Islet precursor cell (in vitro differentiated cells): ENCODE measurements at places on chromosomes 2 and 18.
A peak's percentile ranks its signal among the peaks of the same experiment; 100 is the strongest.

DNA sequence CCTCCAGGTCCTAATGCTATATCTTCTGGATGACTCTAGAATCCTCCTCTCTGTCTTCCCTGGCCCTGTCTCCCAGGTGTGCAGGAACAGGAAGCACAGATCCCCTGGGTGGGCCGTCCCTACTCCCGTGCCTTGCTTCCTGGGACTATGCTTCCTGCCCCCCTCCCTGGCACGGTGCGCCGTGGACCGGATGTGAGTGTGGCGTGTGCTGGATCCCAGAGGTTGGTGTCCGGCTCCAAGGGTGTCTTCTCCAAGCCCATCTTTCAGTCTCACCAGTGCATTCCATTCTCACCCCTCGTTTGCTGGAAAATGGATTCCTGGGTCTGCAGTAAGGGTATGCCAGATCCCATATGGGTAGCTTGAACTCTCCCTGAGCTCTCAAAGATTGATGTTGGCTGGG is 144.4 kb upstream of the TWIST2 start:
- no peak for DNase-seq

GRCh38 chr18:42445359-42445758 is 490.3 kb downstream of the PIK3C3 start:
- no peak for DNase-seq

GRCh38 chr2:151826737-151827157 is 1.5 kb downstream of the ARL5A start:
- no peak for DNase-seq

- DNase-seq, result peak; percentile 96
Observed at GRCh38 chr2:172427256-172427989, at the start of gene ITGA6. Gene ITGA6 (plus strand): TSS chr2:172427586.

GRCh38 chr2:167342769-167343168 is 454.5 kb downstream of the XIRP2 start:
- no peak for DNase-seq

DNA sequence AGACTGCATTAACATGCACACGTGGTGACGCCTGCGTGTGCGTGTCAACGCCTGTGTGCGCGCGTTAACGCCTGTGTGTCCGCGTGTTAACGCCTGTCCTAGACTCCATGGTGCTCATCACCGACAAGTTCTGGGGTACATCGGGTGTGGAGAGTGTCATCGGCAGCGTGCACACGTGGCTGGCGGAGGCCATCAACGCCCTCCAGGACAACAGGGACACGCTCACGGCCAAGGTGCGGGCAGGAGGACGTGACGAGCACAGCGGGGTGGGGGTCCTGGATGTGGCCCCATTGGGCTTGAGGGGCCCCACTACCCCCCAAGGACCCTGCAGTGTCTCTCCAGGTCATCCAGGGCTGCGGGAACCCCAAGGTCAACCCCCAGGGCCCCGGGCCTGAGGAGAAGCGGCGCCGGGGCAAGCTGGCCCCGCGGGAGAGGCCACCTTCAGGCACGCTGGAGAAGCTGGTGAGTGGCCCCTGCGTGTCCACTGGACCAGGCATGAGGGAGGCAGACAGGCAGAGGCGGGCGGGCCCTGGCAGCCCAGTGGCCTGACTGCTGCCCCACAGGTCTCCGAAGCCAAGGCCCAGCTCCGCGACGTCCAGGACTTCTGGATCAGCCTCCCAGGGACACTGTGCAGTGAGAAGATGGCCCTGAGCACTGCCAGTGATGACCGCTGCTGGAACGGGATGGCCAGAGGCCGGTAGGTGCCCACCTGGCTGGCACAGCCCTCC is 29.2 kb downstream of the GPC1 start:
- peak; percentile 47 for DNase-seq

GRCh38 chr2:235663875-235664274 is 170.0 kb downstream of the AGAP1 start:
- no peak for DNase-seq

GRCh38 chr2:169095621-169096105 is 26.3 kb downstream of the DHRS9 start:
- peak; percentile 92 for DNase-seq

DNA sequence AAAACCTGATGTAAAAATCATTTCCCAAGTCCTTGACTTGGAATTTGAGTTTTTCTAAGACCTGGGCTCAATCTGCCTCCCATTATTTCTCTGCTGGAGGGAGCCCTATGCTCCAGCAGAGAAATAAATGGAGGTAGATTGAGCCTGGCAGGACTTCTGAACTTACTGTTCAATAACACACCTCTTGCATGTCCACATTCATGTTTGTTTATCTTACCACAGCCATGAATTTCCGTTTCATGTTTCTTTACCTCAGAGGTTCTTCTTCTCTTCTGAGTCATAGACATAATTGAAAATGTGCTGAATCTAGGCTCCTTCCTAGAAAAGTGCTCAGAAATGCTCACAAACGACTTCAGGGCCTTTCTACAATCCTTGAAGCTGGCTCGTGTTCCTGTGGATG is 170.8 kb downstream of the PMAIP1 start:
- DNase-seq, result no peak

- DNase-seq, result no peak
Observed at GRCh38 chr2:200862532-200863000, 1.9 kb downstream of the CLK1 start.

DNA sequence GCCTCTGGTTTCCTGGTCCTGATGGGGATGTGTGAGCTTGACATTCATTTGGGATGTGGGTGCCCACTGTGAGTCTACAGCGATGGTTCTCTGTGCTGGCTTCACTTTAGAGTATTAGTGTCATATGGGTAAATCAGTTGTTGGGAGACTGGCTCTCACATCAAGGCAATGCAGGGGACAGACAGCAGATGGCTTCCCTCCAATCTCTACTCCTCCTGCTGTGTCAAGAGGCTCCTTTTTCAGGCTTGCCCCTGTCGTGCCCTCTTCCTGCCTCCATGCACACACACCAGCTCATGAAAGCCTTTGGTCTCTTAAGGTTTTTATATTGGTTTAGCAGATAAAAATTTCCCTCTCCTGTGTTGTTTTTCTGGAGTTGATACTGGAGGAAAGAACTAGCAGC is 315.6 kb downstream of the RDH14 start:
- DNase-seq, result no peak

DNA sequence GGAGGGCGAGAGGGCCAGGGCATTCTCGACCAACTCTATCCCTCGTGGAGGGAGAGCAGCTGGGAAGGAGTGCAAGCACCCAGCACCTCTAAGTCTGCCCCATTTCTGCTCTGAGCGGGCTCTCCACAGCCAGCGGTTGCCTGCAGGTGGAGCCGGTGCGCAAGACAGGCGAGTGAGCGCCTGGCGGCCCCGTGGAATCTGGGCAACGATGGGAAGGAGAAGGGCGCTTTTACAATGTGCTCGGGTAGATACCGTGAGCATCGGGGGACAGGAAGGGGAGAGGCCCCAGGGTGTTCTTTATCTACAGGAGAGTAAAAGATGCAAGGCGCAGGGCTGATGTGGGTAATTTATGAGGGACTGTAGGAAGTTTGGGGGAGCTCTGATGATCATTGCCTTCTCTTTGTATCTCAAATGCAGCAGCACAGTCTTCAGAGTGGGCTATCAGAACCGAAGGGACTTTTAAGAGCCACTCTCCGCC is 867 bp upstream of the TTL start:
- DNase-seq, result peak; percentile 92
